Stimulated activated CD4-positive, alpha-beta T cell treated with anti-CD3 and anti-CD28 coated beads, Interleukin-1b, Interleukin-23, amount 100 ng/mL, for 1 hour (primary cell): ENCODE measurements at places on chromosomes 6 and 20.
A peak's percentile ranks its signal among the peaks of the same experiment; 100 is the strongest.

- DNase-seq = no peak
Measured at GRCh38 chr6:147852772-147853171, 344.3 kb downstream of the SAMD5 start.

DNA sequence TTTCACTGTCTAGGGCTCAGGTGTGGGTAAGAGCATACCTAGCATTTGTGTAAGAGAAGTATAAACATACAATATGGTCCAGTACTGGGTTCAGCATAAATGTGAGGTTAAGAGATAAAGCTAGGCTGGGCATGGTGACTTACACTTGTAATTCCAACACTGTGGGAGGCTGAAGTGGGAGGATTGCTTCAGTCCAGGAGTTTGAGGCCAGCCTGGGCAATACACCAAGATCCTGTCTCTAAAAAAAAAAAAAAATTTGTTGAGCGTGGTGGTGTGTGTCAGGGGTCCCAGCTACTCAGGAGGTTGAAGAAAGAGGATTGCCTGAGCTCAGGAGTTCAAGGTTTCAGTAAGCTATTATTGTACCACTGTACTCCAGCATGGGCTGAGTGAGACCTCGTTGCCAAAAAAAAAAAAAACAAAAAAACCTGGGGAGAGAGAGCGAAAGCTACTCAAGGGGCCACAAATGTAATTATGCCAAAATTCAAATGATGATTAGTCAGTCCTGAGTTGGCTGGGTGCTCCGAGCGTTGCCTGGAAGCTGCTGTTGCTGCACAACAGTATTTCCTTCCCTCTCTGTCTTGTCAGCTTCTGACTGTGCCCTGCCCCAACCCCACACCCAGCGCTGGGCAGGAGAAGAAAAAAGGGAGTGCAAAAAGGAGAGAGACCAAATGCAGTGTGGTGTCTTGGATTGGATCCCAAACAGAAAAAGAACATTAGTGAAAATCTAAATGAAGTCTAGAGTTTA is 24.0 kb downstream of the CMTR1 start:
- DNase-seq = no peak

DNA sequence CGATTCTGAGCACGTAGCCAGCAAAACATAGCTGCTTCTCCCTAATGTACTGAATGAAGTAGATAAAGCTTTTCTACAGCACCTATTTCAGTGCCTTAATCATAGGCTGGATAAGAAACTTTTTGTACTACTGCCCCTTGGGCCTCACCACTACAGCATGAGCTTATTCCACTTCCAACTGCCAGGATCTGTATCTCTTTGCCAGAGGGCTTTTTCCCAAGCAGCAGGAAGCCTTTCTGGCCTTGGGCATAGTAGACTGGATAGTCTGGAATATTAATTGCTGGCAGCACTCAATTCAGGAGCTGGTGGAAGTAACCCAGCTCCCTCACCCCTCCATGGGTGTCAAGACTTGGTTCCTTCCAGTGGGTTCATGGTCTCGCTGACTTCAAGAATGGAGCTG is 43.6 kb downstream of the ANKEF1 start:
- no peak for DNase-seq

DNA sequence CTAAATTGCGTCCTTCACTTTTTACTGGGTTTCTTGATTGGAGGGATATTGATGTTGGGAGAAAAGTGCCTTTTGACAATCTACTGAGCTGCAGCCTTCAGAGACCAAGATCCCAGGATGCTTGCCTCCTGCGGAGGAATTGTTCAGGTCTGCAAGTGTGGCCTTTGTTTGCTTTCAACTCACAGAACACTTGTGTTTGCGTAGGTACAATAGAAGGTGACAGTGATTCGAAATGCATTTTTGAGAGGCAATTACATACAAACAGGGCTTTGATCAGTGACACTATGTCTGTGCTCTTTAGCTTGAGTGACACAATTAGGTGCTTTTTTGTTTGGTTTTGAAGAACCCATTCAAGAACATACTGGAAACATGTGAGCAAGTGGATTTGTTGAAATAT is 600.6 kb downstream of the QKI start:
- no peak for DNase-seq

DNA sequence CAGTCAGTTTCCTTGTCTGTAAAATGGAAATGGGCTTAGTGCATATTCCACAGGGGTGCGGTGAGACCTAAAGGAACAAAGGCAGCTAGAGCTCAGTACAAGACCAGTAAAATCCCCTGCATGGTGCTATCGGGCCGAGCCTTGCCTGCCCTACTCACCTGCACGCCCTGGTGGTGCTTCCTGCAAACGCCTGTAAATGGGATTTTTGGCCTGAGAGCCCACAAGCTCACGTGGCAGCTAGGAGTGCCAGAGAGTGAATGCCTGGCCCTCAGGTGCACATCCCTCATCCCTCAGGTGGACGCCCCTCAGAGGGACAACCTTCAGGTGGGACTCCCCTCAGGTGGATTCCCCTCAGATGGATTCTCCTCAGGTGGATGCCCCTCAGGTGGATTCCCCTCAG is 48.0 kb upstream of the VSX1 start:
- DNase-seq = no peak

DNA sequence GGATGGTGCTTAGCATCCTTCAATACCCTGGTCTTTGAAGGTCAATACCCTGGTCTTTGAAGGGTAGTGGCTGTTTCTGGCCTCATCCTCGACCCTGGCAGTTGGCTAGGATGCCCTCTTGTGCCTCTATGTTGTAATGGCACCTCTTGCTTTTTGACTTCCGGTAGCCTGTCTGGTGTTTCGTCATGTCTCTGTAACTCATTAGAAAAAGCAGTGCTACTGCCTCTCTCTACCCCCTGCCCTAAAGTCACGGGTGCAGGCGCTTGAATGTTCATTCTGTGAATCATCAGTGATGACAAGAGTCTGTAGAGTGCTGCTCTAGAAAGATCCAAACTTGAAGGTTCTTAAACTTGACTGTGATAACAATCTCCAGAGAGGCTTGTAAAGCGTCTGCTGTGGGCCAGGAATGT is 28.3 kb downstream of the RSPO4 start:
- DNase-seq = no peak

GRCh38 chr6:106324726-106325335 is 729 bp downstream of the ATG5 start:
- no peak for DNase-seq

DNA sequence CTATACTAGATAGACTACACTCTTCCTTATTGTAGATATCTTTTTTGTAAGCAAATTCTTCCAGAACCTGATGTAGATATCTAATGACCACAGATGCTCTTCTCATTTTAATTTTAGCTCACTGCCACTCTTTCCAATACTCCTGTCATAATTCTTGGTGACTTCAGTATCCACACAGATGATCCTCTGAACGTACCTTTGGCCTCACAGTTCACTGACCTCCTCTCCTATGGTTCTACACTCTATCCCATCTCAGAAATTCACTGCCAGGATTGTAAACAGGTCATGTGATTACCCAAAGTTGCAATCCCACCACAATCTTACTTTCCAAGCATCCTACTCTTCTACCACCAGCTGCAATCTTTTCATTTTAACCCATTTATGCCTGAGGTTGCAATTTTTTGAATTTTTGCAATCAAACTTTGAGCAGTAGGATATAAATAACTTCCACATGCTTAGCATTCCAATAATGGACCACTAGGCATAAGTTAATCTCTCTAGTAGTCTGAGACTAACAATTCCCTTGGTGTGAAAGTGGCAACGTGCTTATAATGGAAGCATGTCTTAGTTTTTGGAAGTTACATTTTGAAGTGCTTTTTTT is 31.2 kb downstream of the ESF1 start:
- DNase-seq = no peak

DNA sequence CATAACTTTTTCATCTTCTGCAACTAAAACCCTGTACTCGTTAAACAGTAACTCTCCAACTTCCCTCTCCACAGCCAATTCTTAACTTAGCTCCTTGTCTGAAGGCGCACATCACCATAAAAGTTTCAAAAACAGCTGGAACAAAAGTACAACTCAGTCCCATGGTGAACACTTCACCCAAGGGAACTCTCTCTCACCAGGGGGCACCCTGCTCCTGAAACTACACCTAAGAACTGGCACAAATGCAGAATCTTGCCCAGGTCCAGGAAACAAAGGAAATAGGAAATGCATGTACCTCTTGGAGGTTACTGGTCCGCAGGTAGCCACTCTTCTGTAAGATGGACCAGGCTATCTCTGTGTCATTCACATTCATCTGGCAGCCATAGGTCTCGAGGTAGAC is 6.6 kb downstream of the CDK5RAP1 start:
- no peak for DNase-seq

- no peak for DNase-seq
Measured at GRCh38 chr6:168025831-168026710, 28.6 kb downstream of the KIF25 start.

DNA sequence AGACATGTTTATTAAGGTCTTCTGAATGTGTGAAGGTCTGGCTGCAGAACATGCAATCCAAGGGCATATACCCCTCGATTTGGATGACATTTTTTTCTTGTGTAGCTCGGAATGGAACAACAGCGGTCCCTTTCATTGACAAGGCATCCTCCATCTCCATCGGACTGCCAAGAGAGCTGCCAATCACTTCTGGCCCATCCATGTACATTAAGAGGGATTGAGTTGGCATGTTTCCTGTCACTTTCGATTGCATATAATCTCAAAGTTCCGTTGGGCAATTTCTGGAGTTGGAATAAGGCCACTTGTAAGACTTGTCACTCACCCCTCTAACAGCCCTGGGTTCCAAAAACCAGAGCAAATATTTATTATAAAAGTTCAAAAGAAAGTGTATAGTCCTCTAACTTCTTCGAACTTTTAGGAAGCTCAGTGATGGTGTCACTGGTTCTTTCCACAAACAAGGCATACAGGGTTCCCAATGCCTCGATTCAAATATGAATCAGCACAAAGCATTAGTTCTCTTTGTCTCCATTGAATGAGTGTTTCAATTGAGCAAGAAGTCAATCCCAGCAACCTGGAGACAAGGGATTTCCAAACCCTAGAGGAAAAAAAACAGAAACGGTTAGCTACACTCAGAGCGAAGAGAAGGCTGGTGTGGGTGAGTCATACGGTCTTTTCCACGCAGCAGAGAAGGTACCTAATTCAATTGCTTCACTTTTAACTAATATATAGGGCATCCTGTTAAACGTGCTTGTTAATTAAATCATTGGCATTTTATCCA is 10.9 kb downstream of the ZNF217 start:
- no peak for DNase-seq

- DNase-seq = no peak
Measured at GRCh38 chr6:109296452-109296851, 85.8 kb downstream of the CD164 start.

DNA sequence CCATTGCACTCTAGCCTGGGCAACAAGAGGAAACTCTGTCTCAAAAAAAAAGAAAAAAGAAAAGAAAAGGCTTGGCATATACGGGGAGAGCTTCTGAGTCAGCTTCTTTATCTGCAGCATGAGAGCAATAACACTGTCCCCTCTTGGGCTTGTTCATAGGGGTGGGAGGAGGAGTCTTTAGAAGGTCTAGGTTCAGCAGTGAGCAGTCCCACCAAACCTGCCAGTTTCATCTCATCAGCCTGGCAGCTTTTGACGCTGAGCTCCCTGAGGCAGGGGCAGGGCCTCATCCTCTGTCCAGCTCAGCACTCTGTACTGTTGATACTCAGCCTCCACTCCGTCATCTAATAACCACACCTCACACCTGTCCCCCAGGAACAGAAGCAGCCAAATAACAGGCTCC is 5.6 kb upstream of the C6orf132 start:
- no peak for DNase-seq

- no peak for DNase-seq
Measured at GRCh38 chr6:87444362-87444761, 28.4 kb upstream of the SLC35A1 start.

DNA sequence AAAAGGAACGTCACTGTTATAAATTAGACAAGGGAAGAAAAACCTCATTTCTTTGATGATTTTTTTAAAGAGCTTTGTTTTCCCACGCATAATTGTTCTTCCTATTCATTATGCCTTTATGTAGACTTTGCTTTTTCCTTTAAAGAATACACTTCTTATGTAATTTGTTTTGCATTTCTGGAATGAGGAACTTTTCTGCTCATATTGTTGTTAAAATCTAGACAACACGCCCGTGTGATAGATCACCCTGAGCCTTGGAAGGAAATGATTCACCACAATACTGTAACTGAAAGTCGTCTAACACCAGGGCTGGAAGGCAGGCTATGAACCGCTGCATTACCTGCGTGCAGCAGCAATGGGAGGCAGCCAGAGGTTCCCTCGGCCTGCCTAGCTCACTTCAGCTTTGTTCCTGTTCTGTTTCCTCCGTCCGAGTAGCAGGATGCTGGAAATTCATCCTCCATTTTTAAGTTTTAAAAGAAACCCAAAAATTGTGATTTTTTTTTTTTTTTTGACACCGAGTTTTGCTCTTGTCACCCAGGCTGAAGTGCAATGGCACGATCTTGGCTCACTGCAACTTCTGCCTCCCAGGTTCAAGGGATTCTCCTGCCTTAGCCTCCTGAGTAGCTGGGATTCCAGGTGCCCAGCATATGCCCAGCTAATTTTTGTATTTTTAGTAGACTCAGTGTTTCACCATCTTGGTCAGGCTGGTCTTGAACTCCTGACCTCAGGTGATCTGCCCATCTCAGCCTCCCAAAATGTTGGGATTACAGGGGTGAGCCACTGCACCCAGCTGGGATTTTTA is 49.6 kb upstream of the ZNF217 start:
- DNase-seq = peak; percentile 31

DNA sequence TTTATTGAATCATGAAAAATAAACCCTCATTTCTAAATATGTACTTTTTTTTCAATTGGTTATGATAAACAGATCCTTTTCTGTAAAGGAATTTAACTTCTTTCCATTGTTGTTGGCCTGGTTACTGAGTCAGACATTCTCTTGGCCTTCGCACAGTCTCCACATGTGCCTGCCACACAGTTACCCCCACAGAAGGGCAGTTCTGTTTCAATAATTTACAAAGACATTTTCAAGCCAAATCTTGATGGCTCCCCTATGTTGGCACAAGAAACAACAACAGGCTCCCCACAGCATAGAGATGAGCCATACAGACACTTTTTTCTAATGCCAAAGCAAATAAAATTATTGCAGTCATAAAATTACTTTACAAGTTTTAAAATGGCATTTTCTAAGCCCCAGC is 55.6 kb upstream of the BEND6 start:
- no peak for DNase-seq

- no peak for DNase-seq
Measured at GRCh38 chr6:44676246-44676790, 288.8 kb downstream of the CDC5L start.

DNA sequence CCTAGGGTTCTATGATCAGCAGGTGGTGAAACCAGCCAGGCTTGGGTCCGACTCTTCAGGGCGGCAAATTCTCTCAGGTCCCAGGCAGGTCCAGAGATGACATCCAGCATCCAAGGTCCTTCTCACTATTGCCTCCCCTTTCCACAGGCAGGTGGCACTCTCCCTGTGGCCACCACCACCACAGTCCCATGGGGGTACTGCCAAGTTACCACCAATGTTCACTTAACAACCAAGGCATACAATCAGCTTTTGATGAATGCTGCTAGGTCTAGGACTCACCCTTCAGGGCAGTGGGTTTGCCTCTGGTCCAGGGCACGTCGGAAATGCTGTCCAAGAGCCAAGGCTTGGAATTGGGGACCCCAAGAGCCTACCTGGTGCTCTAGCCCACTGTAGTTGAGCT is 40.4 kb upstream of the UTRN start:
- no peak for DNase-seq
